Activated naive CD4-positive, alpha-beta T cell treated with anti-CD3 and anti-CD28 coated beads, Interleukin-2, amount 50 U/mL, for 16 hours (primary cell): ENCODE measurements at places on chromosomes 7 and 10.
A peak's percentile ranks its signal among the peaks of the same experiment; 100 is the strongest.

DNA sequence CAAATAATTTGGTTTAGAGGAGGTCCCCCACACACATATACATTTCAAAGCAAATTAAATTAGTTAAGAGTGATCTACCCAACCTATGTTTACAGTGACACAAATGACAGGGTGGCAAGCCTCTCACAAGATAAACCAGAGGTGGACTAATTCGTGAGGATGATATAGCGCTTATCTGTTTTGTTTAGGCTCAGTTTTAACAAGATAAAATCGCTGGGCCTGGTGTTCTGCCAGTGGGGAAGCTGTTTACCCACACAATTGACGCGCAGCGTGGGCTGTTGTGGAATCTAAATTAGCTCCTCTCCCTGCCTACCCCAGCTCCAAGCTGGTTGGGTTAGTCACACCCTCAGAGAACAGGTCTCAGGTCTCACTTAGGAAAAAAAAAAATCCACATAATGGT, 16.7 kb upstream of the PLXNA4 start:
- DNase-seq = no peak

- no peak for DNase-seq
These were observed 44.1 kb upstream of the ATP6V0A4 start for GRCh38 chr7:138842111-138842510.

DNA sequence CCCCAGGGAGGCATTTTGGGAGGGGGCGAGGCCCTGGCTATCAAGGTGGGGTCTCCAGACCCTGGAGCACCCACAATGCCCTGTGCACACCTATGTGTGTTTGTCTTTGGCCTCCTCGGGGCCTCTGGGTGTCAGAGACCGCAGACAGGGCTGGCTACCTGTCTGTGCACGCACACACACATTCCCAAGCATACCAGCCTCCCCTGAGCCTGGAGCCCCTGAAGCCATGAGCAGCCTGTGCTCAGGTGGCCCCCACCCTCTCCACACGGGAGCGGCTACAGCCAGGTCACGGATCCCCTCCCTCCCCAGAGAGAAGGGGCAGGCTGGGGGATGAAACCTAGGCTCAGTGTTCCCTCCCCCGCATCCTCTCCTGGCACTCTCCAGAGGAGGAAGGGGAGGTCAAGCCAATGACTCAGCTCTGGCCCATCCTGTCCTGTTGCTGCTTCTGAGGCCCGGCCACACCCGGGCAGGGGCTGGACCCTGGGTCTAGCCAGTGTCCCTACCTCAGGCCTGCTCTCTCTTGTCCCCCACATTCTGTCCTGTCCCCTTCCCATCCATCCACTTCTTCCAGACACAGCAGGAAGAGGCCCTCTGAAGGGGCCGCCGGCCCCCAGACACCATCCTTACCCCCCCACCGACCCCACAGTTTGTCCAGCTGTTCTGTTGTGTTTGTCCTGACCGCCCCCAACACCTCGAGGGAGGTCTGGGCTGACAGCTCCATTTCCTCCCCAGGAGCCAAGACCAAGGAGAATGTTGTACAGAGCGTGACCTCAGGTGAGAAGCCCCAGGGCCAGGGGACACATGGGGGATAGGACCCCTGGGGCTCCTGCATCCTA, 720 bp downstream of the SNCG start:
- DNase-seq = no peak

- DNase-seq = no peak
These were observed 69.6 kb upstream of the MDFIC start for GRCh38 chr7:114852293-114852692.

GRCh38 chr7:107392830-107393229, 77.0 kb upstream of the GPR22 start:
- no peak for DNase-seq

DNA sequence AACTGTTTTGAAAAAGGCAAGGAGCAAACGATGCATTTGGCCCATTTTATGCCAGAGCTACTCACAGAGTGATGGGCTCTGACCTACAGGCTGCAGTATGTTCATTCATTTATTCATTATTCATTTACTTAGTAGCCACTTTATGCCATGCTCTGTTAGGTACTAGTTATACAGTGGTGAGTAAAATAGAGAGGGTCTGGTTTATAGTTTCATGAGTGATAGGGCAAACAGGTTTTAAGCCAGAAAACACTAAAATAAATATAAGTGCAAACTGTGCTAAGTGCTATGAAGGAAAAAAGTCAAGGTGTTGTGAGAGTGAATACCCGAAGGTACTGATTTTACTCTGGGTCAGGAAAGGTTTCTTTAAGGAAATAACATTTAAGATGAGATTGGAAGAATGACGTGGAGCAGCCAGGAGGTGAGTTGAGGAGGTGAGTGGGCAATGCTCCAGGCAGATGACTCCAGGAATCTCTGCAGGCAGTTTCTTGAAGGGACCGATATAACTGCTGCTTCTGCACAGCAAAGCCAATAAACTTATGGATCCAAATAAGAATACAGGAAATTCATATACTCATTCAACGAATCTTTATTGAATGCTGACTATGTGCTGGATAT, 56.9 kb upstream of the FAM133B start:
- DNase-seq = no peak

DNA sequence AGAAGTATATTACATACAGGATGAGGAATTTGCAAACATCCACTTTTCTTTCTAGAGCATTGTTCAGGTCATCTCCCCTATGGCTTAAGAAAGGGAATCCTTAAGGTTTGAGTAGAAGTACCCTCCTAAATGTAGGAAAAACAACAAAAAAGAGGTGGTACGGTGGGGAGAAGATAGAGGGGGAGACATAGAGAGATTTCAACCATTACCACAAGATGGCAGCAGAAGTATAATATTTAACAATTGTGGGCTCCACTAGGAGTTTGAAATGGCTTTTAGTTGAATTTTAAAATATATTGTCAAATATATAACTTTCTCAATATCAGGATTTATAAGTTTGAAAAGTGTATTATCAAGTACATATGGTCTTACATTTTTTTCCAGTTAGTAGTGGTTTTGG, 72.7 kb upstream of the PRKG1 start:
- no peak for DNase-seq

DNA sequence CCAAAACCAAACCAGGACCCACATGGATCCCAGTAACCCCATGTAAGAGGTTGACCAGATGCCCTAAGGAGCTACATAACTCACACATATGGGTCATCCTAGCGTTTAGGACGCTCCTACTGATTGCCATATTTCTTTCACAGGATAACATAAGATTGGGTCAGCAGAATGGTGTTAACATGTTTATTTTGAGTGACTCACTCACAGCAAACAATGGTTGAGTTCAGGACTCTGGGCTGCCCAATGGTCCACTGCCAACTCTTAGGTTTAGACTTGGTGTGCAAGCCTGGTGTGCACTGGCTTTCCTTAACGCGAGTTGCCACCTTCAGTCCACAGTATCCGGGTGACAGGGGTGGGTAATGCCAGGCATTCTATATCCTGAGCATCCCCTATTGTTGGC, 211.5 kb downstream of the GPAM start:
- DNase-seq = no peak

DNA sequence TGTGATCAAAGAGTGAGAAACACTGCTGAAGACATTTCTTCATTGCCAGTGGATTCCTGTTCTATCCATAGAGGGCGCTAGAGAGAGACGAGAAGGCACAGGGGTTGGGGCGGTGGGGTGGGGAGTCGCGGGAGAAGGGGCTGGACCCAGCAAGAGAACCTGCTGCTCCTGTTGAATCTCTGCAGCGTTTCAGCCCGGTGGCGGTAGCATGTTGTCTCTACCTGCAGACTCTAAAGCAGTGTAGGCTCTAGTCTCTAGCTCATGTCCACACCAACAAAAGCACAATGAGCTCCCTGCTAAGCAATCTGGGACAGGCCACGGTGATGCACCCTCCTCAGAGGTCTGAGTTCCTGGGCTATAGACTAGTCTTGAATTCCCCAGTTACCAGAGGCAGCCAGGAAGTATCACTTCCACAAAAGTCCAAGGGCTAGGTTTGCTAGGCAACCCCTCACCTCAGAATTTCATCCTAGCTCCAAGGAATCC, 167.7 kb downstream of the DGKB start:
- no peak for DNase-seq

DNA sequence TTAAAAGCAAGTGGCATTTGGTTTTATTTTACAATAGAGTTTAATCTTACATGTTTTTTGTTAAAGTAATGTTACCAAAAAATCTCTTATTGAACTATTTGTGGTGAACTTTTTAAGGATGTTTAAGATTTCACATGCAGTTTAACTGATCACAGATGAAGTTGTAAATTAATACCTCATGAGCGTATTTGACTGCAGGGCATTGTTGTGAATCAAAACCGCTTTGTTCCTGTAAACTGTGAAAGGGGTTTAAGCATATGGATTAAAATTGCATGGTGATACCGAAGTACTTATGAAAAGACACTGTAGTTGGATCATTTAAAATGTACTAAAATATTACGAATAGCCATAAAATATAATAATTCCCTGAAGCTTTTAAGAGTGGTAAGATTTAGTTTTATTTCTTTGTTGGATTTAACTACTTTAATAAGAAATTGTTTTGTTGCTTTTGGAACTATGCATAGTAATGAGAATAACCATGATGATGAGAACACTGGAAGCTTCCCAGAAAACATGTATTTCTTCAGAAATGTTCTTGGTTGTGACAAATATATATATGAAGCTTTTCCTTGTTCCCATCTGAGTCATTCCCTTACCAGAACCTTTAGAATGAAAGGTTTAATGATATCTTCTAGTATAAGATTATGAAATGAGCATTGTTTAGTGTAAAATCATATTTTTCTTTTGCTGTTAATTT, 131.3 kb downstream of the ADK start:
- no peak for DNase-seq

GRCh38 chr10:1290071-1290471, 233.9 kb downstream of the WDR37 start:
- DNase-seq = no peak

DNA sequence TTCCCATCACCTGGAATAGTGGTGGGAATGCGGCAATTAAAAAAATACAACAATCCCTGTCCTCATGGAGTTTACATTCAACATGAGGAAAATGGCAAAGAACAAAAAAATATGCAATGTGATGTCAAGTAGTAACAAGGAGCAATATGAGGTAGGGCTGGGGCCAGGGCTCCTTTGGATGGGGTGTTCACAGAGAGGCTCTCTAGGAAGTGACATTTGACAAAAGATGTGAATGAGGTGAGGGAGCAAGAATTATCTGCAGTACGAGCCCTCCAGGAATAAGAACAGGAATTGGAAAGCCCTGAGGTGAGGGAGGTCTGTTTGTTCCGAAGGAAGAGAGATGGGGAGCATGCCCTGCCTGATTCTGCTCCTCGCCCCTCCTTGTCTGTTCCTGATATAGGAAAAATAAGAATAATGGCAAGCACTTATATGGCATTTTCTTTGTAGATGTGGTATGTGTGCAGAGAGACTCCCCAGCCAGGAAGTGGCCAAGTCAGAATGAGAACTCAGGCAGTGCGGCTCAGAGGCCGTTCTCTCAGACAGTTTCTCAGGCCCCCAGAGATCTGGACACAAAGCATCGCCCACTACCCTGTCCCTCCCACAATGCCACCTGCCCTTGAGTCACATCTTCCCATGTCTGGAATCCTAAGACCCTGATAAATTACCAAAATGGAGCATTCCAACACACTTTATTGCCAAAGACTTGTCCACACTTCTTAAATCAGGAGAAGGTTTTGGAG, 105.6 kb downstream of the APBB1IP start:
- no peak for DNase-seq

GRCh38 chr10:590721-591120, 98.7 kb downstream of the DIP2C start:
- DNase-seq = no peak

GRCh38 chr10:101297901-101298486, 56.0 kb upstream of the BTRC start:
- peak; percentile 76 for DNase-seq

- DNase-seq = no peak
These were observed 42.6 kb downstream of the ZNF518A start for GRCh38 chr10:96172666-96173065.

DNA sequence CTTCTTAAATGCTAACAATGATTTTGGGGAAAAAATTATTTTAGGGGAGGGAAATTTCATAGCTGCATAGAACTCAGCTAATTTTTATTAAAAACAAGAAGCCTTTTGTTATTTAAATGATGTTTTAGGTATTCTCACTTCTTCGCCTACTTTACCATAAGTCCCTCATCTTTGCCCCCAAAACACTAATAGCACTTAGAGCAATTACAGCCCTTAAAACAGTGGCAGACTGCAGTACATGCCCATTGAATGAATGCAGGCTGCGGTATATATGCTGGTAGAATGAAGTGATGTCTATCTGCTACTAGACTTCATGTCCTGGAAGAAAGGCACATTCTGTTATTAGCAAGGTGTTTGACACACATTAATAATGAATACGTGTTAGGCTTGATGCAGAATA, 2.9 kb upstream of the SPAG6 start:
- DNase-seq = no peak

- no peak for DNase-seq
These were observed 433.9 kb downstream of the SORCS3 start for GRCh38 chr10:105075031-105075430.

DNA sequence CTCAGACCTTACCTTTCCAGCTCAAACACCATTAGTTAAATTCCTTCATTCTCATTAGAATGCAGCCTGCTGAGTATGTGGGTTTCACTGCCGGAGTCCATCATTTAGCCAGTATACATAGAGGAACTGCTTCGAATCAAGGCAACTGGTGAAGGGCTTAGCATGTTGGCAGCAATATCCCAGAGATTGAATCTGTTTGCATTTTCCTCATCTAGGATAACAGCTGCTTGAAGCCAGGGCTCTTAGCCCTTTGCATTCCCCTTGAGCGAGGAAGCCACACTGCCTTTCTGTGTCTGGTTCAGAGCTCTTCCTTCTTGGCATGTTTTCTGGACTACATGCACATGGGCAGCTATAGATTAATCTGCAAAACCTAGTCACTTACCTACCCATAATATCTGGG, 14.7 kb downstream of the NODAL start:
- no peak for DNase-seq

DNA sequence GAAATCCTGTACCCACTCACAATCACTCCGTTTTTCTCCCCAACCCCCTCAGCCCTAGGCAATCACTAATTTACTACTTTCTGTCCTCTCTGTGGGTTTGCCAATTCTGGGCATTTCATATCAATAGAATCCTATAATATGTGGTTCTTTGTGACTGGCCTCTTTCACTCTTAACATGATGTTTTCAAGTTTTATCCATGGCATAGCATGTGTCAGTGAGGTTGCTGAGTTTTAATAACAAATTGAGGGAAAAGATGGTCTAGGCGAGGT, 11.9 kb downstream of the PLAU start:
- no peak for DNase-seq

DNA sequence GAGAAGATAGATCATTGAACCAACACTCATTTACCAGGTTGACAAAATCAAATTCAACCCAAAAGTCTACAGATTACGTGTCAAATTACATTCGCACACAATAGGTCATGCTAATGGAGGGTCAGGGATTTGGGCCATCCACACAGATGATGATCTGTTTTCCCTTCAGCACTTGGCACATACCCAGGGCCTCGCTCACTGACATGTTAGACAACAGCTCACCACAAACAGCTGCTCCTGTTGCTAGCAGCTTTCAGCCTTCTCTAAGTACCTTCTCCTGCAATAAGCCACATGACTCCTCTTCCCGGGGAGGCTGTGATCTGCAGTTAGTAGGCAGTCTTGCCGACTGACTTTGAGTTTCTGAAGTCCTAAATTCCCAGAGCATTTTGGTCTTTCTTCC, 18.4 kb downstream of the NKX2-3 start:
- DNase-seq = no peak

- no peak for DNase-seq
These were observed 21.5 kb downstream of the GPRIN2 start for GRCh38 chr10:46534828-46535524.
